Caco-2 (cell line): ENCODE measurements at places on chromosomes 6 and 20. TPM values are rescaled to one million over a fixed set of nuclear protein-coding genes. Genes with fewer than 3 reads are reported as not detected.

PPP1R10 gene
- total RNA-seq, result 91.3 and 95.4 TPM in 2 replicates

DNA sequence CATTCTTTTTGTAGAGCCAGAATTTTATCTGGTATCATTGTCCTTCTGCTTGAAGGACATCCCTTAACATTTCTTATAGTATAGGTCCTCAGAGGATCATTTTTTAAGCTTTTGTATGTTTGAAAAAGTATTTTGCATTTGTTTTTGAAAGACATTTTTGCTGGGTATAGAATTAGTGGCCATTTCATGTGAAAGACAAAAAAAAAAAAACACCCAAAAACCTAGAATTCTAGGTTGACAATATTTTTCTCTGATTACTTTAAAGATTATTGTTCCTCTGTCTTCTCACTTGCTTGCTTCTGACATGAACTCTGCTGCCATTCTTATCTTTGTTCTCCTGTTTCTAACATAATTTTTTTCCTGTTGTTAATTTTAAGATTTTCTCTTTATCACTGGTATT lies 75.7 kb upstream of the SLC22A16 start:
- H3K27ac ChIP-seq, result no peak overlapping the region
- no peak overlapping the region for H3K4me3 ChIP-seq
- no peaks in the 10 kb centered on the region for H3K4me1 ChIP-seq
- no peaks in the 10 kb centered on the region for H3K27me3 ChIP-seq
- no peaks in the 10 kb centered on the region for H3K36me3 ChIP-seq

DNA sequence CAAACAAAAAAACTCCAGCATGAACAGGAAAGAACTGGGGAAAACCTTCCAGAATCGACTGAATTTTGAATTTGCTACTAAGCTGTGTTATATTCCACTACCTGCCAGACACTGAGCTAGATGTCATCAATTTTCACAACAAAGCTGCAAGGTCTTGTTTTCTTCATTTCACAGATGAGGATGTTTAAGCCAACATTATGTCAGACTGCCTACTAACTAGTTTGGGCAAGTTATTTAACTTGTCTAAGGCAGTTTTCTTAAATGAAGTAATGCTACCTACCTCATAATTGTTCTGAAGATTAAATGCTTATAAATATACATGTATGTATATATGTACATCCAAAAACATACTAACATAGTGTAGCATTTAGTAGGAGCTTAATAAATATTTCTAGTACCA lies 144.4 kb downstream of the MMS22L start:
- no peak overlapping the region for H3K4me3 ChIP-seq
- DNase-seq, result no peak
- no peaks in the 10 kb centered on the region for H3K27me3 ChIP-seq
- H3K27ac ChIP-seq, result no peak overlapping the region

GRCh38 chr6:84908304-84908904 lies 144.0 kb upstream of the TBX18 start:
- H3K27ac ChIP-seq, result no peak overlapping the region
- no peak for DNase-seq
- no peaks in the 10 kb centered on the region for H3K36me3 ChIP-seq
- no peaks in the 10 kb centered on the region for H3K27me3 ChIP-seq

KIFC1 gene
- total RNA-seq, result 65.3 and 65.4 TPM in 2 replicates

WFDC8 gene
- total RNA-seq, result not detected in 2 replicates

- H3K4me1 ChIP-seq, result no peaks in the 10 kb centered on the region
- no peak overlapping the region for H3K27ac ChIP-seq
- no peaks in the 10 kb centered on the region; the same call in none of the 2 replicates for H3K27me3 ChIP-seq
These were observed 59.2 kb downstream of the RBM38 start for GRCh38 chr20:57450419-57450818.

- H3K4me1 ChIP-seq, result peaks cover 17% of the 10 kb centered on the region
- H3K4me3 ChIP-seq, result peak overlapping the region; percentile 75
- no peak for DNase-seq
- H3K36me3 ChIP-seq, result peaks cover 15% of the 10 kb centered on the region
These were observed 326 bp upstream of the BCL2L1 start for GRCh38 chr20:31723069-31723318.

TMEM200A gene
- total RNA-seq, result 15.6 and 16.3 TPM in 2 replicates

DNA sequence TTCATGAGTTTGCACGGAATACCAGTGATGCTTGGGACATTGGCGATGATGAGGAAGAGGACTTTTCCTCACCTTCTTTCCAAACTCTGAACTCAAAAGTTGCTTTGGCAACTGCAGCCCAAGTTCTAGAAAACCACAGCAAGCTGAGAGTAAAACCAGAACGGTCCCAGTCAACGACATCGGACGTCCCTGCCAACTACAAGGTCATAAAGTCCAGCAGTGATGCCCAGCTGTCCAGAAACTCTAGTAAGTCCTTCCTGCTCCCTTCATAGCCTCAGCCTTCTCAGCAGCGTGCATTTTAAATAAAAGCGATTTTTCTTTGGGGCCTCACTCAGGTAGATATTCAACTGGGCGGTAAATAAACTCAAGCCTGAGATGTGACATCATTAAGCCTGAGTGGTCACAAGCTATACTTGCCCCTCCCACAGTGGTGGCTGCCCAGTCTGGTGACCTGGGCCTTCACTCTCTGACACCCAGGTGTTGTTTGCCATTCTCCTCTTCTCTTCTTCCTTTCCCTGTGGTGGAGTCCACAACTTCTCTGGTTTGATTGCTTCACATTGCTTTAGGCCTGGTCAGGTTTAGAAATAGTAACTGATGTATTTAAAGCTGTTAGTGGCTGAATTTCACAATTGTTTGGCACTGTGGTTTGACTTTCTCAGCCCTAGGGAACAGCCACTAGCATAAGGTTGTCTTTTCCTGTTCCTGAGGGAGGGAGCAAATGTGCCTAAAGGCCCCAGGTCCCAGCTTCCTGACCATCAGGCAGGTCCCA lies 21.6 kb upstream of the TMEM217 start:
- no peak overlapping the region for H3K4me3 ChIP-seq
- H3K27me3 ChIP-seq, result no peaks in the 10 kb centered on the region
- H3K27ac ChIP-seq, result no peak overlapping the region
- no peak for DNase-seq
- H3K36me3 ChIP-seq, result peaks cover 3% of the 10 kb centered on the region; the same call in 1 of the 2 replicates

DNA sequence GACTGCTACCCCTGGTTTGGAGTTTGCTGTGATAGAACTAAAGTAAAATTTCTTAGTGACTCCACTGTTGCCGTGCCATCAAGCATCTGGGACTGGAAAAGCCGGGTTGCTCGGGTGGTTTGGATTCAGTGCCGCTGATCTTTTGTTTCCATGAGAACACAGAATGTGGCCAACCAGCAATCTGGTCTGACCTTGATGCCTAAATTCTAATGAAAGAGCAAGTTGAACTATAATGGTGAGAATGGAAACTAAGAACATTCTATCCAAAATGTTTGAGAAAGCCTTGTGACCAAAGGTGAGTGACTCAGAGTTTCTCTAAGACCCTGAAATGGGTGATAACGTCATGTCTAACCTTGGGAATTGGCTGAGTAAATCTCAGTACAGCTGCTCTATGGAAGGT lies 9.9 kb upstream of the PI16 start:
- H3K27me3 ChIP-seq, result no peaks in the 10 kb centered on the region
- no peaks in the 10 kb centered on the region for H3K36me3 ChIP-seq
- no peak overlapping the region for H3K4me3 ChIP-seq
- H3K27ac ChIP-seq, result no peak overlapping the region
- DNase-seq, result no peak

WFDC11 gene
- total RNA-seq, result not detected in 2 replicates

DNA sequence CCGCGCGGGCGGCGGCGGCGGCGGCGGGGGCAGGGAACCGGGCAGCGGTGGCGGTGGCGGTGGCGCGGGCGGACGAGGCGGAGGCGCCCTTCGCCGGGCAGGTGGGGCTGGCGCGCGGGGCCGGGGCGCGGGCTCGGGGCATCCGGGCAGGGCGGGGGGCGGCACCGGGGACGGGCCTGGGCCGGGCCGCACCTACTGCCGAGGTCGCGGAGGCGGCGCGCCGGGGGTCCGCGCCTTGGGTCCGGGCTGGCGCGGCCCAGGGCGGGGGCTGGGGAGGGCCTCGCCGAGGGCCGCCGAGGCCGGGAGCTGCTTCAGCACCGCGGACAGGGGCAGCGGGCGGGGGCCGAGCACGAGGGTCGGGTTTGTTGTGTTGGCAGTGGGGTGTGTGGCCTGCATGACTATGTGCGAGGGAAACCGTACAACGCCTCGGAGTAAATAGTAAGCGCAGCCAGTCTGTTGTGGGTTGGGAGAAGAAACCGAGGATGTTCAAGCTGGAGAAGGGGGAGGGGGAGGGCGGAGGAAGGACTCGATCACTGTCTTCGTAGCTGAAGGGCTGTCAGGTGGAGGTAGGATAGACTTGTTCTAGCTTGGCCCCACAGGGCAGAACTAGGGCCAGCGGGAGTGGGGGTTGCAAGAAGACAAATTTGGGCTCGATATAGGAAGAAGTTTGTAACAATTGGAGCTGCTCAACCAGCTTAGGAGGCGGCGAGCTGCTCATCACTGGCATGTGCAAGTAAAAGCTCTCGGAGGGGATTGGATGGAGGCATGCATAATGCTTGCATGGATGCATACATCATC lies 593 bp downstream of the MMP24 start:
- peaks cover 4% of the 10 kb centered on the region; the same call in 1 of the 2 replicates for H3K27me3 ChIP-seq
- H3K27ac ChIP-seq, result no peak overlapping the region
- peak; percentile 86 for DNase-seq
- no peaks in the 10 kb centered on the region for H3K36me3 ChIP-seq
- peaks cover 12% of the 10 kb centered on the region for H3K4me1 ChIP-seq
- H3K4me3 ChIP-seq, result peak overlapping the region; percentile 45

DNA sequence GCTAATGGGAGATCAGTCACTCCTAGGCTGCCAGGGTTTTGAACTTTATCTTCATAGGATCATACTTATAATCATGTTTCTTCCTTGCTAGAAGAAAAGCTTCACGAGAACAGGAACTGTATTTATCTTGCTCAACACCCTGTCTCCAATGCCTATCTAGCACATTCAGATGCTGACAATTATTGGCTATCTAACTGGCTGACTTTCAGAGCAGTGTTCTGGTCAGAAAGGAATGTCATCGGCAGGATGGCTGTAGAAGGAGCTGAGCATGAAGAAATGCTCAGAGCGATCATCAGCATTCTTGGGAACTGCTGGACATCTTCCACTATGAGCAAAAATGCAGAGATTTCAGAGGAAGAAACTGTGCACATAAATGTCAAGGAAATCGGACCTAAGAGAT lies 628.0 kb upstream of the NRSN1 start:
- H3K36me3 ChIP-seq, result no peaks in the 10 kb centered on the region
- H3K27ac ChIP-seq, result no peak overlapping the region
- H3K27me3 ChIP-seq, result no peaks in the 10 kb centered on the region
- H3K4me3 ChIP-seq, result no peak overlapping the region
- no peak for DNase-seq

GRCh38 chr20:9363673-9364072 lies 150.7 kb upstream of the LAMP5 start:
- no peak for DNase-seq
- H3K27me3 ChIP-seq, result no peaks in the 10 kb centered on the region
- H3K36me3 ChIP-seq, result no peaks in the 10 kb centered on the region

TRIM10 gene
- total RNA-seq, result 0.95 and 1.4 TPM in 2 replicates

SOX18 gene
- total RNA-seq, result 0.44 and 0.84 TPM in 2 replicates

GRCh38 chr6:125584468-125584939 lies 164.9 kb upstream of the HEY2 start:
- H3K27ac ChIP-seq, result no peak overlapping the region
- no peak overlapping the region for H3K4me3 ChIP-seq
- no peaks in the 10 kb centered on the region for H3K4me1 ChIP-seq
- H3K27me3 ChIP-seq, result no peaks in the 10 kb centered on the region; the same call in 1 of the 2 replicates

GRCh38 chr6:168623736-168624135 lies 182.8 kb downstream of the SMOC2 start:
- H3K4me1 ChIP-seq, result no peaks in the 10 kb centered on the region
- H3K36me3 ChIP-seq, result no peaks in the 10 kb centered on the region
- no peaks in the 10 kb centered on the region for H3K27me3 ChIP-seq
- H3K27ac ChIP-seq, result no peak overlapping the region

- no peaks in the 10 kb centered on the region for H3K27me3 ChIP-seq
- no peak overlapping the region for H3K4me3 ChIP-seq
- no peaks in the 10 kb centered on the region for H3K4me1 ChIP-seq
- H3K27ac ChIP-seq, result no peak overlapping the region
- H3K36me3 ChIP-seq, result no peaks in the 10 kb centered on the region
- no peak for DNase-seq
These were observed 104.7 kb upstream of the CEP85L start for GRCh38 chr6:118755941-118756646.

ADGRG6 gene
- total RNA-seq, result 98.0 and 98.7 TPM in 2 replicates

ANKRD66 gene
- not detected in 2 replicates for total RNA-seq

CST8 gene
- not detected in 2 replicates for total RNA-seq

- H3K27me3 ChIP-seq, result no peaks in the 10 kb centered on the region
- no peak overlapping the region for H3K27ac ChIP-seq
- H3K36me3 ChIP-seq, result peaks cover 1% of the 10 kb centered on the region; the same call in 1 of the 2 replicates
- peaks cover 5% of the 10 kb centered on the region for H3K4me1 ChIP-seq
- no peak for DNase-seq
- no peak overlapping the region for H3K4me3 ChIP-seq
These were observed 7.8 kb downstream of the E2F3 start for GRCh38 chr6:20409427-20409971.

C20orf141 gene
- not detected in 2 replicates for total RNA-seq

DNA sequence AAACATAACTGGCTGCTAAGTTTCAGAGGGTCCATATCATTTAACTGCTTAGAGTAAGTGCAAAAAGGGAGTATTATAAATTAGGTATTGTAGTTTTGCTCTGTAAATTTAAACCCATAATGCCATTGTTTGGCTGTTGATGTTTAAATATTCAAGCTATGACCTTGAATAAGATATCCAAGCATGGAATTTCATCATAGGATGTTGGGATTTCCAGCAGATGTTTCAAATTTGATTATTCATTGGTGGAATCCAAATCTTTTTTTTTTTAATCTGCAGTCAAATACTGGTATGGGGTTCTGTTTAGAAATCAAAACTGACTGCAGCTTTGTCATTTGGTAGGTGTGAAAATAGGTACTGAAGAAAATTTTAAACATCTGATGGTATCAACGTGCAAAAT lies 161.0 kb downstream of the KHDC1L start:
- no peak for DNase-seq
- H3K36me3 ChIP-seq, result no peaks in the 10 kb centered on the region
- peaks cover 13% of the 10 kb centered on the region; the same call in 1 of the 2 replicates for H3K4me1 ChIP-seq

DLK2 gene
- 0.75 and 1.2 TPM in 2 replicates for total RNA-seq

- H3K27ac ChIP-seq, result no peak overlapping the region
- no peaks in the 10 kb centered on the region for H3K36me3 ChIP-seq
- no peaks in the 10 kb centered on the region for H3K4me1 ChIP-seq
- no peak for DNase-seq
- H3K4me3 ChIP-seq, result no peak overlapping the region
These were observed 313.4 kb downstream of the GJA1 start for GRCh38 chr6:121748850-121749249.

DNA sequence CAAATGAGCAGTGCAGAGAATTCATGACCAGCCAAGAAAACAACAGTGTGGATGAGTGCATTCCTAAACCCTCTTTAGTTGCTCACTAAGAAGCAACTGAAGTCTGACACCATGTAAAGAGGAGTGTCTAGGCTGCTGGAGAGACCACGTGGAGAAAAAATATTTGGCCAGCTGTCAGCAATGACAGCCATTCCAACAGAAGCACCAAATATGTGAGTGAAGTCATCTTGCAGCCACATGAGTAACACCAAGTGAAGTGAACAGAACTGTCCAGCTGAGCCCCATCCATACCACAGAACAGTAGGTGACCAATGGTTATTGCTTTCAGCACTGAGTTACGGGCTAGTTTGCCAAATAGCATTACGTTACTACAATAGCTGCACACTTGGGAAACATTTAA lies 89.4 kb downstream of the TBXT start:
- no peak for DNase-seq
- H3K4me3 ChIP-seq, result no peak overlapping the region
- no peaks in the 10 kb centered on the region for H3K36me3 ChIP-seq
- H3K4me1 ChIP-seq, result no peaks in the 10 kb centered on the region
- no peaks in the 10 kb centered on the region for H3K27me3 ChIP-seq
- H3K27ac ChIP-seq, result no peak overlapping the region

- H3K4me1 ChIP-seq, result peaks cover 20% of the 10 kb centered on the region
- H3K27me3 ChIP-seq, result no peaks in the 10 kb centered on the region
- H3K27ac ChIP-seq, result peak overlapping the region; percentile 63
- no peaks in the 10 kb centered on the region for H3K36me3 ChIP-seq
- DNase-seq, result peak; percentile 76
These were observed 96.6 kb upstream of the AKIRIN2 start for GRCh38 chr6:87798393-87799278.
